Left lung (tissue), 14 donors: ENCODE measurements at places on chromosomes 3 and 15. TPM values are rescaled to one million over a fixed set of nuclear protein-coding genes. Genes with fewer than 3 reads are reported as not detected.

DNA sequence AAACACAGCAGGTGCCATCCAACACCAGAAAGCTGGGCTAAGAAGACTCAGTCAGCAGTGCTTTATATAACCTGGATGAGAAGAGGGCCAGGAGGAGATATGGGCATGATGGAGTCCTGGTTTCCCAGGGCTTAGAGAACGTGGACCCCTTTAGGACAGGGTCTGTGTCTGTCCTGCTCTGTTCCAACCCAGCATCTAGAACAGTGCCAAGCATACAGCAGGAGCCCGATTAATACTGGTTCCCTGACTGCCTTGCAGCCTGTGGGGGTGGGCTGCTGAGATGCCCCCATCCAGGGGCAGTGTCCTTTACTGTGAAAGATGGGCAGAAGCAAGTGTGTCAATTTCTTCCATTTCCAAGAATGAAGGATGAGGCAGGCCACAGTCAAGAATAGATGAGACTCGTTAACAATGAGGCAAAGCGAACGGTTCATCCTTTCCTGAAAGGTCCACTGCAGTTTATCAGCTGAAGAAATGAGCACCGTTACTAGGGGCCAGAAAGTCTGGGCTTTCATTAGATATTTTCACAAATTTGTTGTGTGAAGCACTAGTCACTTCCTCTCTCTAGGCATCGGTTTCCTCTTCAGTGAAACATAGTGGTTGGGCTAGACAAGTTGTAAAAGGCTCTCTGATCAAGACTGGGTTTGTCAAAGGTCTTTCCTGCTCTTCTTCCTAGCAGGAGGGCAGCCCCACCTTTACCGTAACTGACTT is 72.0 kb upstream of the HERC1 start:
- DNase-seq, result no peak
- H3K27ac ChIP-seq, result peak overlapping the region; percentile 61
- H3K4me3 ChIP-seq, result no peak overlapping the region
- no peaks in the 10 kb centered on the region for H3K27me3 ChIP-seq
- H3K4me1 ChIP-seq, result peaks cover 5% of the 10 kb centered on the region
- H3K36me3 ChIP-seq, result no peaks in the 10 kb centered on the region

DNA sequence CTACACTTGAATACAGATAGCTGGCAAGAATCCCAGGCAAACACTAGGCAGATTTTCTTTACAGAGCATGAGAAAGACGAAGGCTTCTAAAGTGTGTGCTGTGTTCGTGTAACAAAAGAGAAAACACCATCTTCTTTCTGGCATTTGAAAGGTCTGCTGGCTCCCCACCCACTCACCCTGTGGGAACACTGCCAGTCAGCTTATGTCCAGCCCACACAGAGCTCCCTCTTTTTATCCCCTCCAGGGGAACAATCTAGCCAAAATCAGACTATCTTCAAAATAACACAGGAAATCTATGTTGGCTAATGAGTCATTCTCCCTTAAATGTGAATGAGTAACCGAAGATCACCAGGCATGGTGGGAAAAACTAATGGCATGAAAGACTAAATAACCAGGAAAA is 45.6 kb upstream of the PAQR5 start:
- no peaks in the 10 kb centered on the region for H3K27me3 ChIP-seq
- no peaks in the 10 kb centered on the region for H3K4me1 ChIP-seq
- no peaks in the 10 kb centered on the region for H3K36me3 ChIP-seq
- H3K4me3 ChIP-seq, result no peak overlapping the region

DNA sequence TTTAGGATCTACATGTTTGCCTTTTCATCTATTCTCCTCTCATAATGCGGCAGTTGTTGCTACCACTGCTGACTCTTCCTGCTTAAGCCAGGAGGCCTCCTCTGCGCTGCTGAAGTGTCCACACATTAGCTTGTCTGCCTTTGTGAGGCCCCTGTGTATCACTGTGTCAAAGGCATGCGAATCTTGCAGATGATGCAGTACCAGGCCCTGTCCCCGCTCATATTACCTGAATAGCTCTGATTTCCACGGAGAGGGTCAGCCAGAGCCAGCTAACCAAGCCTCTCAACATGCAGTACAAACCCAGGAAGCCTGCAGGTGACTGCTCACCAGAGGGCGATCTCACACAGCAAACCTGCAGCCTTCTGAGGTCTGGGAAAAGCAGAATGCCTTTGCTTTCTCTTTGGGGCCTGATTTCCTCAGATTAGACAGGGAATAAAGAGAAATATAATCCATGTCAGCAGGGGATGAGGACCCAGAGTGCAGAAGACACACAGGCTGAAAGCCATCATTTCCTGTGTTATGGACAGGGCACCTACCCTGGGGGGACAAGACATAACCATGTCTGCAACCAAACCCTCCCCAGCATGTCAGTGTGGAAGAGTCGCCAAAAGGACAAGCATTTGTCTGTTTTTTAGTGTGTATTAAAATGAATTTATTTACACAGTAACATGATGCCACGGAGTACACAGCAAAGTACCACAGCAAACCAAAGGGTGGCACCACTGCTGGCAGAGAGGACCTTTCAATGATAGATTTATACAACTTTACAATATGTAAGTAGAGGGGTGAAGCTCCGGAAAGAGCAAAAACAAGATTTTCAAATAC is 36.8 kb upstream of the TSPAN3 start:
- peak; percentile 33 for DNase-seq
- H3K27ac ChIP-seq, result no peak overlapping the region
- H3K27me3 ChIP-seq, result no peaks in the 10 kb centered on the region
- H3K4me3 ChIP-seq, result no peak overlapping the region
- H3K4me1 ChIP-seq, result no peaks in the 10 kb centered on the region
- no peaks in the 10 kb centered on the region for H3K36me3 ChIP-seq

DNA sequence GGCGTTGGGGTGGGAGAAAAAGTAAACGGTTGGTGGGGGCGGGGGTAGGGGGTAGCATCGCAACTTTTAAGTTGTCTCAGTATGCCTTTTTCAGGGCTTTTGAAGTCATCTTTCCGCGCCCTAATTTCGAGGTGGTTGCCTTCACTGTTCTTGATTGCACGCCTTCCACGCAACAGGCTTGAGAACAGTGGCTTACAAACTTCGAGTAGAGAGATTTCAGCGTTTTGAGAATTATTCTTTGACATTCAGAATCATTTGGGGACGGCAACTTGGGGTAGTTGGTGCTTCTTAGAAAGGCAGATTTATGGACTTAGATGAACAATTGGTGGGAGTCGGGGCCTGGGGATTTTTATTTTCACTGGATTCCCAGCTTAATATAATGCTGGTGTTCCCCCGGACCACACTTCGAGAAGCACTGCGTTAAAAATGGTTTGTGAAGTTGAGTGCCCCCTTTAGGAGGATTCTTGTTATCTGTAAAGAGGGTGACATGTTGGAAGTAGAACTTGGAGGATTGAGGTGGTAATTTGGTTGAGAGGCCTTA is 880 bp downstream of the PPP4R2 start:
- H3K36me3 ChIP-seq, result no peaks in the 10 kb centered on the region
- no peak for DNase-seq
- H3K27me3 ChIP-seq, result no peaks in the 10 kb centered on the region
- H3K4me1 ChIP-seq, result peaks cover 52% of the 10 kb centered on the region
- peak overlapping the region; percentile 97 for H3K27ac ChIP-seq

DNA sequence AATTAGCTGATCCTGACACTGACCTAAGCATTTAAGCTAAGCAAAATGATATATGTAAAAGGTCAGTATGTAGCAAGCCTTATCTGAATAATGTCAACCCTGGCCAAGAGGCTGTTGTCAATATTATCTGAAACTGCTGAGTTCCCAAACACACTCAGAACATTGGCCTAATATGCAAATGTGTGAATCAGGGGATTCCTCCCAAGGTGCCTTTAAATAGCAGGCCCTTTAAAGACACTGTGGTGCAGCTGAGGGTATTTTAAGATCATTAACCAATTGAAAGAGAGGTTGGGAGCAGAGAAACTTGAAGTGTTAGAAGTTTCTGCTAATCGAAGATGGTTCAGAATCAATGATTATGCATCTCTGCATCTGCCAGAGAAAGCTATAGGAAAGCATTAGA is 207.0 kb downstream of the NTRK3 start:
- H3K4me3 ChIP-seq, result no peak overlapping the region
- H3K27ac ChIP-seq, result no peak overlapping the region
- DNase-seq, result no peak
- H3K27me3 ChIP-seq, result no peaks in the 10 kb centered on the region
- H3K4me1 ChIP-seq, result no peaks in the 10 kb centered on the region

DNA sequence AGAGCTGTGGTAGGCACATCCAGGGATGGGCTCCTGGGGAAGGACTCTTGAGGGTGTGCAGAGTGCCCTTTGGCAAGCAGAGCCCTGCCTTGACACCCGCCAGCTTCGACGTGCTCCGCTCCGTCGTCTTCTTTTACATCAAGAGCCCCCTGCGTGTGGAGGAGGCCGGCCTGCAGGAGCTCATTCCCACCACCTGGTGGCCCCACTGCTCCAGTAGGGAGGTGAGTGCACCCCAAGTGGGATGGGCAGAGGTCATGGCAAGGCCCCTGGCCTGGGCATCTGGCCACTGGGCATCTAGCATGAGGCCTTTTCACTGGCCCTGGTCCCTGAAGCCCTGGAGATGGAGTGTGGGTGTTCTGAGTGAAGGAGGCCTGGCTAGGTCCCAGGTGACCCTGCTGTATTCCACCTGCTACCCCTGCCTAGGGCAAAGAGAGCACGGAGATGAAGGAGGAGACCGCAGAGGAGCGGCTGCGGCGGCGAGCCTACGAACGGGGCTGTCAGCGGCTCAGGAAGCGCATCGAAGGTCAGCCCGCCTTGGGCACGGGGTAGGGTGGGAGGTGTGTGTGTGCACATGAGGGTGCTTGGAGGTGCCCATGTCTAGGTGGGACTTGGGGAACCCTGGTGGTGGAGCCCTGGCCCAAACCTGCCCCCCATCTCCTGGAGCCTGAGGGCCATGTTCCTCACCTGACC is 12.2 kb downstream of the RNF123 start:
- DNase-seq, result no peak
- no peak overlapping the region for H3K4me3 ChIP-seq
- H3K4me1 ChIP-seq, result no peaks in the 10 kb centered on the region
- no peak overlapping the region for H3K27ac ChIP-seq
- peaks cover 93% of the 10 kb centered on the region for H3K36me3 ChIP-seq

- no peaks in the 10 kb centered on the region for H3K36me3 ChIP-seq
- H3K27ac ChIP-seq, result no peak overlapping the region
- peak; percentile 54 for DNase-seq
- H3K27me3 ChIP-seq, result no peaks in the 10 kb centered on the region
These were observed 1.5 kb upstream of the GCSAM start for GRCh38 chr3:112134335-112135124.

- no peak for DNase-seq
- H3K4me1 ChIP-seq, result no peaks in the 10 kb centered on the region
- no peaks in the 10 kb centered on the region for H3K27me3 ChIP-seq
- no peak overlapping the region for H3K4me3 ChIP-seq
These were observed 35.8 kb upstream of the THRB start for GRCh38 chr3:24530471-24530870.

- no peaks in the 10 kb centered on the region for H3K4me1 ChIP-seq
- H3K4me3 ChIP-seq, result no peak overlapping the region
- DNase-seq, result no peak
- no peak overlapping the region for H3K27ac ChIP-seq
These were observed 309.5 kb downstream of the THSD4 start for GRCh38 chr15:71424765-71425164.

DNA sequence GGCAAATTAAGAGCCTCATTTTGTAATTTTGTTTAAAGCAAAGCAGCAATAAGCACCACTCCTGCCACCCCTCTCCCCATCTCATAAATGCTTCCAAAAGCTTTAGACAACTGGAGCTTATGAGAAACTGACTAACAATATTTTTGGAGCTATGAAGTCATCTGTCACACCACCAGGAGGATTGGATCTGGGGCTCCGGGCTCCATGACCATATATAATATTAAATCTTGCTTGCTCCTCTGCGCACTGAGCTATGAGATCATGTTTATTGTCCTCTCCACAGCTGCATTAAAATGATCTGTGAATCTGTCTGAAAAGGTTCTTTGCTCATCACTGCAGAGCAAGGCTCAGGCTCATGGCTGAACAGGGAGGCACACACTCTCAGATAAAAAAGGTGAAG is 323.7 kb downstream of the ZNF621 start:
- no peak overlapping the region for H3K4me3 ChIP-seq
- no peaks in the 10 kb centered on the region for H3K36me3 ChIP-seq
- H3K27me3 ChIP-seq, result no peaks in the 10 kb centered on the region

GRCh38 chr3:124986192-124987143 is 51.9 kb upstream of the MUC13 start:
- no peak for DNase-seq
- H3K27ac ChIP-seq, result peak overlapping the region; percentile 73

The GABRB3 gene
- total RNA-seq, result 0.94 TPM

The PRR20G gene
- not detected for total RNA-seq

The MAPK6 gene
- 35.8 TPM for total RNA-seq

The NOX5 gene
- total RNA-seq, result 0.23 TPM

The EPHB1 gene
- total RNA-seq, result 1.1 TPM

The GASK1A gene
- 12.3 TPM for total RNA-seq
